ENCODE measurements at places on chromosomes 2 and 18.
A peak's percentile ranks its signal among the peaks of the same experiment; 100 is the strongest.

DNA sequence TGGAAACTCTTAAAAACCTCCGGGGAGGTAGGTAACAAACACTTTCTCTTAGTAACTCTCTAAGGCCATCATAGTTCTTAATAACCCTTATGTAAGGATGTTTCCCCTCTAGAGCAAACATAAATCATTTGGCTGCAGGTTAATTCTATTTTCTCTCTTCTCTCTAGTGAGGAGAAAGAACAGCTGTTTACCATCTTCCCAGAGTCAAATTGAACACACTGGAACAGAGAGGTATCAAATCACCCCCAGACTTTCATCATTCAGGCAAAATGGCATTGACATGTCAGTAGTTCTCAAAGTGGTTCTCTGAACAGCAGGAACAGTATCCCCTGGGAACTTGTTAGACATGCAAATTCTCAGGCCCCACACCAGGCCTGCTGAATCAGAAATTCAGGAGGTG lies 240.7 kb downstream of the MEIS1 start:
- DNase-seq = no peak

DNA sequence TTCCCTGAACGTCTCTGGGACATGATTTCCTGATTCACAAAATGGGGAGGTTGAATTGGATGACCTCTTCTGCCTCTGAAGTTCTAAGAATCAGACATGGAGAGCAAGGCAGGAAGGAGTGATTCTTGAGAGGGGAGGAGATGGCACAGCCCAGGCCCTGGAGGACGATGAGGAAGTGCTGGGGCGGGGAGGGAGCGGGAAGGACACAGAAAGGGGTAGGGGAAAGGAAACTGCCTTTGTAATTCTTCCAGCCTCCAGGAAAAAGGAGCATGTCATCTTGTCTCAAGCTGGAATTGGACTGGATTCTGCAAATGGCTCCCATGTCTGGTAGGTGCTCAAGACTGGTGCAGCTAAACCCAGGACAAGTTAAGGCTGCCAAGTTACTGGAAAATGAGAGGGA lies 97.0 kb upstream of the NCK2 start:
- no peak for DNase-seq

- DNase-seq = no peak
Measured at GRCh38 chr2:25707927-25708590, 34.7 kb upstream of the DTNB start.

GRCh38 chr2:234375176-234375880 lies 121.6 kb downstream of the ARL4C start:
- DNase-seq = no peak

DNA sequence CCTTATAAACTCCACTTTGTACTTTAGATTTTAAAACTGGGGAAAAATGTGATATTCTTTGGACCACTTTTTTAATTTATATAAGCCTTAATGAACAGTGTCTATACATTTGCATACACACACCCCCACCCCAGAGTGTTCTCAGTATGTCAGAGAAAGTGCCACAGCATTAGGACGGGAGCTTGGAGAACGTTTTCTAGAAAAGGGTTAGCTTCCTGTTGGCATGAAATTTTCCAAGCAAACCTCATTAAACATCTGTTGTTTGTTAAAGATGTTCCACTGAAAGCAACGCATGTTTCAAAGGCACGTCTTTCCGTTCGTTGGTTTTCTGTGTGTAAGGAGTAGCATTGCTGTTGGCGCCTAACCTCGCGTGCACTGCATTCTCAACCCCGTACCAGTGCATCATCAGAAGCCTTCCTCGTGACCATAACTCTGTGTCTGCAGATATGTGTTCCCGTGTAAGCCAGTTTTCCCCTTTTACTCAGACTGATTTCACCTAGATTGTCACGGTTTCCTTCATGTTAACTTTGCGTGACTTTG lies 228.5 kb downstream of the ALPK2 start:
- DNase-seq = peak; percentile 50

- DNase-seq = peak; percentile 86
Measured at GRCh38 chr2:172102391-172103359, at the start of gene DLX2. Gene DLX2 (minus strand): TSS chr2:172102900. CDS start chr2:172102538, 362 bp downstream.

DNA sequence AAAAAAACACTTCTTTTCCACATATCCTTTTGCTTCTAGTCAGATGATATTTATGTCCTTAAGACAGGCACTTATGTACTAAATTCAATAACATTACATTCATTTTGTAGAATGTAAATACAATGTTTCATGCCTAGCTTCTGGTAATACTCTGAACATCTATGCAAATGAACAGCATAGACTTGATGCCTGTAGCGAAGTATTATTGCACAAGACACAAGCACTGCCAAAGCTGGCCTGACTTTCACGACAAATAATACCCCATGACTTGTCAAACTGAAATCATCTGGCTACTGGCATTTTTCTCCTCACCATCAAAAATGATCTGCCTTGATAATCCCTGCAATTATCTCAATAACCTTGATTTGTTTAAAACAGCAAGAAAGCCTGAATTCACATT lies 101.3 kb downstream of the L3MBTL4 start:
- DNase-seq = no peak

- DNase-seq = no peak
Measured at GRCh38 chr18:8287196-8287885, 321.9 kb upstream of the RAB12 start.

- DNase-seq = no peak
Measured at GRCh38 chr2:173226899-173227698, 127.6 kb upstream of the CDCA7 start.

- DNase-seq = no peak
Measured at GRCh38 chr18:74501386-74501785, 5.2 kb downstream of the CNDP2 start.

GRCh38 chr2:94982675-94983074 lies 42.8 kb upstream of the MAL start:
- no peak for DNase-seq

GRCh38 chr2:121273116-121273515 lies 11.9 kb downstream of the TFCP2L1 start:
- DNase-seq = no peak

DNA sequence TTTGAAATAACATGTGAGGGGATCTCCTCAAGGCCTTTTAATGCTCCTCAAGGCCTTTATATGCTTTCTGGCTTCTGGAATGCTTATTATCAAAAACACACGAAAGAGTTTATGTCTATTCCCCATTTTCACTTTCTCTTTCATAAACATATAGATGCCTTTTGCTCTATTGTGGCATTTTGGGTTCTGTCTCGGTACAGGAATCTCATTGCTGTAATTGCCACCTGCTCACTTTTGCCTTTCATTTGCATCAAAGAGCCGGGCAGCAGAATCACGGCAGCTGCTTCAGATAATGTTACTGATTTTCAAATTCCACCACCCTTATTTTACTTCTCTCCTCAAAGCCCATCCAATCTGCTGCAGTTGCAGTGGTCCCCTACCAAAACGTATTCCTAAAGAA lies 54.8 kb upstream of the LPIN2 start:
- DNase-seq = no peak

DNA sequence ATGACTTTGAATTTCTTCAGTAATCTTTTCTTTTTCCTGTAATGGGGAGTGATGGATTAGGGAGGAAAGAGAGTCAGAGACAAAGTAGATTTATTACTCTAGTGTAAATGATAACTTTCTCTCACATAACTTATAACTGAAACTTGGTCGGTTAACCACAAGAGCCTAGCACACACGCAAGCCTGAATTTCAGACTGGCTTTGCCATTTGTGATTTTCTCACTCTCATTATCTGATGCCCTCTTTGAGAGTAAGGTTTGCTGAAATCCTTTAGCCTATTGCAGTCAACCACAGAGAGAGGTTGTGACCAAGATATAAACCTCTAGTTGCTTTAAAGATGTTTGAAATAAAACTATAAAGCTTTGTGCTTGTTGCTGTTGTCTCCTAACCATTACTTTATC lies 117.9 kb upstream of the NETO1 start:
- no peak for DNase-seq

- no peak for DNase-seq
Measured at GRCh38 chr2:178819992-178820391, 12.8 kb upstream of the TTN start.

DNA sequence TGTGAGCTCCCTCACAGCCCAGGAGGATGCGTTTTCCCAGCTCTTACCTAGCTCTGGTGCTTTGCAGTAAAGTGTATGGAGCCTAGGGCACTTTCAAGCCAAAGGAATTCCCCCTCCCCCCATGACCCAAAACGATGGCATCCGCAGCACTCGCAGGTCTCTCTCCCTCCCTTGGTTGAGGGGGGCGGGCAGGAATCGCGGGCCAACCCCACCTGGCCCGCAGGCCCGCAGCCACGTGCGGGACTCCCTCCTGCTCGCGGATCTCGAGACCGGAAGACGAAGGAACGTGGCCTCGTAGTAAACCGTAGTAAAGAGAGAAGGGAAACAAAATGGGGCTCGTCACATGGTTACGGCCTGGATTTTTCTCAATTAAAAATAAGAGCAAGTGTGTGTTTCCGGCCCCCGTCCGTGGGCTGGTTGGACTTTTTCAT lies 8.5 kb downstream of the IRS1 start:
- peak; percentile 60 for DNase-seq

- DNase-seq = no peak
Measured at GRCh38 chr2:115739574-115739973, 1297.1 kb downstream of the DPP10 start.

DNA sequence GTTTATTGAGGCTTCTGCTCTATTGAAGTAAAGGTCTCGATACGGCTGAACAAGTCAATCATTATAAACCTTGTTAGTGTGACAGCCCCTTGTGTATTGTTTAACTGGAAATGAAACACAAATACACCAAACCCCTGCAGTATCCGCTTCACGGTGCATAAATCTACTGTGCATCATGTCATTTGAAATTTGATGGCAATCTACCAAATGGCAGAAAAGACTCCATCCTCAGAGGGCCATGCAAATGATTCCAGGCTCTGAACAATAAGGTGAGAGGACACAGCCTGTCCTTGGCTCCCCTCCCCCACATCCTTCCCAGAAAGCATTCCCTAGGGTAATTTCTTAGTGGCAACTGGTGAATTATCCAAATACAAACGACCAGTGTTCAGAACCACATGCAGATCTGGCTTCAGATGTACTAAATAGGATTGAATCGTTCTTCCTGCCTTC lies 80.6 kb downstream of the ADCYAP1 start:
- DNase-seq = no peak

DNA sequence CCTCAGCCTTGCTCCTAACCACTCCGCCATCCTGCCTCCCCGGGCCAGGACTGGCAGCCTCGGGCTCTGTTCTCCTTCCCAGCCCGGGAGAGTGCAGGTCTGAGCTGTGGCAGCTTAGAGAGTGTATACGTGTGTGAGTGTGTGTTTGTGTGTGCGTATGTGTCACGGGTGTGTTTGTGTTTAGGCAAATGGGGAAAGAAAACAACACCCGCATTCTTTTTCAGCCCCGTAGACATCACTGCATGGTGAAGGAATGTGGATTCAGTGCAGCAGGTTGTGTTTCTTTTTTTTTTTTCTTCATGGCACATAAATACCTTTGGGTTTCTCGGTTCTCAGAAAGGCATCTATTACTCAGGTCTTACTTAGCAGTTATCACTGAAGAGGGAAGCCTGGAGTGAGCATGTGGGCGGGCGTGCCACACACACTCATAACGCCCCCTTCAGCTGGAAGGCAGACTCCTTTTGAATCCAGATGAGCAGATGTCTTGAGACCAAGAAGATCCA lies 44.2 kb downstream of the GLI2 start:
- no peak for DNase-seq

GRCh38 chr2:144431998-144432397 lies 87.9 kb downstream of the ZEB2 start:
- DNase-seq = no peak

DNA sequence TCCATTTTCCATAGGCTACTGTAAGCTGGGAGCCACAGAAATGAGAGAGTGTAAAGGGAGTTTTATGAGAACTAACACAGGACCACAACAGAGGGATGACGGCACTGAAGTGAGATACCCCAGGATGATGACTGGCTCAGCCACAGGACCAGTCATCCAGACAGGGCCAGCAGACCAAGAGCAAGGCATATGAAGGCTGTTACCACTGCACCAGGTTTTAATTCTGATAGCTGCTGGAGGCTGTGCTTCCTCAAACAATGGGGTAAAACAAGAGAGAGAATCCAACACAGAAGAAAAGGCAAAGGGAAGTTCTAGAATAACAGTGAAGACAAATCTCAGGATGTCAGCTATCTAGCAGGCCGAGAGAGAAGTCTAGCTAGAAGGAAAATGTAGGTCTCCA lies 94.9 kb downstream of the BCL2 start:
- DNase-seq = peak; percentile 69

DNA sequence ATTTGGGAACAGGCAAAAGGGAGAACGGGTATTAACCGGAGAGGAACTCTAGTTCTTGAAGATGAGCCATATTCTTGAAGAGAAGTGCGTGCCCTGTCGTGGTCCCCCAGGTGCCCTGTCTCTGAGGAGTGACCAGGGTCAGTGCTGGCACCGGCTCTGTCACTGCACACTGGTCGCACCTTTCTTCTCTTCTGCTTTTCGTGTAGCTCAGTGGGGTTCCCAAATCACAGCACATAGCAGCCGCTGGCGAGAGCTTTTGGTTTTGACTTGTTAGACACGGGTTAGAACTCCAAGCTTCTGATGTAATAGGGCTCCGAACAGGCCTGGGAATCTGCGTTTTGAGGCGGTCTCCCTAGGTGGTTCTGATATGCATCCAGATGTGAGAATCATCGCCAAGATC lies 18.4 kb upstream of the LRRTM1 start:
- DNase-seq = no peak

DNA sequence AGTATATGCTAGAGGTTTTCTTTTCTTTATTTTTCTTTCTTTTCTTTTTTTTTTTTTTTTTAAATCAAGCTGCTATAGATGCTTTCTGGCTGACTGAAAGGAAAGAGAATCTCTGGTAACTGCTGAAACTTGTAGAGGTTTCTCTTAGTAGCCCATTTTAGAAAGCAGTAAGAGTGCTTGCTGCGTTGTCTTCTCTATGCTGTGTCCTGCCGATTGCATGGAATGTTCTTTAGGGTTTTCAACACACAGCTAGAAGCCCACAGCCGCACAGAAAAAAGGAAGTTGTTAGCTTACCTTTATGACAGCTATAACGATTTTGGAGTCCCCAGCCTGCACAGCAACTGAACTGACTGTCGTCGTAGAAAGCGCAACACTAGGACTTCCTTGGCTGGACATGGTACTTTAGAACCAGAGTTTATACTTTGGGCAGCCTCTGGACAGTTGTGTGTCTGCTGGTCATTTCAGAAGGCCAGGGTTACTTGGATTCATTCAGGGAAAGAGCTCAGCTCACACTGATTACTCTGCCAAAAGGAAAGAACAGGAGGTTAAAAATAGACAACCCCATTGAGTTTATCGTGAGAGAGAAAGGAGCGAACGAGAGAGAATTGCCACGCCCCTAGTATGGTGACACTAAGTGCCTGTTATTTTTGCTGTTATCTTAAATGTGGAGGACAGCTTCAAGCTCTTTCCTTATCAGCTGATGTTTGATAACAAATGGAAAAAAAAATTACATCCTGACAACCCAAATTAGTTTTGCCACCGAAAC lies at the start of gene CCDC141:
CCDC141 (minus strand) TSS at position 592 of the 766 bp plus-strand sequence; CDS start at position 396, 196 bp downstream.
- DNase-seq = peak; percentile 32

GRCh38 chr2:240161087-240161750 lies 20.8 kb upstream of the OTOS start:
- DNase-seq = no peak

GRCh38 chr2:95041824-95042442 lies 16.4 kb downstream of the MAL start:
- no peak for DNase-seq

- no peak for DNase-seq
Measured at GRCh38 chr2:3129867-3130266, 247.8 kb downstream of the EIPR1 start.

- no peak for DNase-seq
Measured at GRCh38 chr2:10841547-10842219, 29.1 kb upstream of the PDIA6 start.

Data from stimulated activated CD4-positive, alpha-beta T cell treated with anti-CD3 and anti-CD28 coated beads, Interleukin-15, amount 100 ng/mL, for 24 hours (primary cell).